GM12865 (cell line): ENCODE measurements at places on chromosomes 3 and 15.

- peak; percentile 16 for DNase-seq
Observed at GRCh38 chr15:46644501-46645481, 1010.0 kb downstream of the SQOR start.

DNA sequence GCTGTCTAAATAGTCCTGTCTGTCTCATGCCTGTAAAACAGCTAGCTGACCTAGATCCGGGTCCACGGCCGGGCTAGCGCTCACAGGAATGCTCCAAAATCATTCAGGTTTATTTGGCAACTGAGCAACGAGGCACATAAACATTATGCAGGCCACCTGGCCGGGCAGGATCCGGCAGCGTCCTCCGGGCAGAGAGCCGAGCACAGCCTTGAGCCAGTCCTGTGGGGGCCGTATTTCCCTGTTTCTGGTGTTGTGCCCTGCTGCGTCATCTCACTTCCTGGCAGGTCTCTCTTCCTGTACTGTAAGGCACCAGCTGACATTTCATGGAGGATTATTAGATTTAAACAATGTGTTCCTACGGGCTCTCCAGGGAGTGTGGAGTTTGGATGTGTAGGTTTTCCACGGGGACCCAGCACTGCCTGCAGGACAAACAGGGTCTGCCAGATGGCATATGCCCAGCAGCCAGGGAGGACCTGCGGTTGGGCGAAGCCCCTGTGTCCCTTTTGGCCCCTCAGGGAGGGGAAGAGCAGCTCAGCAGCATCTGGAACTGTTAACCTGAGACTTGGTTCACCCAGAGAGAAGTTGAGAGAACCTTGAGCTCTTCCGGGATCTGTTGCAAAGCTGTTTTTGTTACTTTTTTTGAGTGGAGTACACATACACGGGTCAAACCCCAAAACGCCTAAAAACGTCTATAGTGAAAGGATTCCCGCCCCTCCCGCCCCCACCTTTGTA is 16.6 kb upstream of the LRRK1 start:
- peak; percentile 34 for DNase-seq

GRCh38 chr3:81884791-81885190 is 123.3 kb upstream of the GBE1 start:
- DNase-seq: no peak

DNA sequence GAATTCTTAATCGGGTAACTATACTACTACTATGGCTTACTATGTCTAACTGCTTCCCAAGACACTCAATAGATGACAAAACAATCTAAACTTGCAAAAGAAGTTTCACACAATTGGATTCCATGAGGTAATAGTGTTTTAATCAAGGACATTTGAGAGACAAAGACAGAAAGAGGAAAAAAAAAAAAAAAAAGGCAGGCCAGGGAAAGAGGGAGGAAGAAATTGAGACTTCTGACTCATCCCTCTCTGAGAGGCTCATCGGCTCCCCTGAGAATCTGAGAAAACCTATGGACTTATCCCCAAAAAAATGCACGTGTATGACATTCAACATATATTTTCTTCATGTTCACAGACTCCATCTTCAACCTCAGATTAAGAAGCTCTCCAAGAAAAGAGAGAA is 61.0 kb downstream of the SCAPER start:
- no peak for DNase-seq

GRCh38 chr15:63396152-63396928 is 14.7 kb upstream of the CA12 start:
- no peak for DNase-seq

GRCh38 chr3:120276767-120277166 is 8.3 kb downstream of the GPR156 start:
- no peak for DNase-seq

- peak; percentile 36 for DNase-seq
Observed at GRCh38 chr15:34239151-34239808, 14.5 kb downstream of the EMC4 start.

DNA sequence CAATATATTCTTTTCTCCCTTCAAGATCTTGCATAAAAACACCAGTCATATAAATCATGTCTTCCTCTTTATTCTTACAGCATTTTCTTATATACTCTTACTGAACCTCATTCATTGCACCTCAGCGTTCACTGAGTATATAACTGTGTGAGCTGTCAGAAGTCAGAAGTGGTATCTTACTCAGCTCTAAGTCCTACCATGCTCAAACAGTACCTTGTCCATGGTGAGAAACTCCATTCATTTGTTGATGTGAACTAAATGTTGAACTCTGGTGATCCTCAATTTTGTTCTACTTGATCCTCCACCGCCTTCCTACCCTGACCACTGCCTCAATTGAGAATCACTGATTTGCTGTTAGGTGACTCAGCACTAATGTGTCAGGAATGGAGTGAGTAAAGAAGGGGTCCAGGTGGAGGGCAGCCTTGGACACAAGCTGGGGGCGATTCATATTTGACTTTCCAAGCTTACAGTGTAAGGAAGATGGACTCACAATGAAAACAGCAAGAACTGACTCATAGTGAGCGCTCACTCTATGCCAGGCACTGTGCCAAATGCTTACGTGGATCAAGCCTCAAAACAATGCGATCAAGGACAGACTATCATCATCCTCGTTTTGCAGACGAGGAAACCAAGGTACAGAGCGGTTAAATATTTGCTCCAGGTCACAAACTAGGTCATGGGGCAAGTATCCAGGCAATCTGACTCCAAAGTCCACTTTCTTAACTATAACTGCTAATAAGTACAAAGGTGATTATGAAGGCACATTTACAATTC is 13.5 kb upstream of the ZFYVE19 start:
- DNase-seq: peak; percentile 24

DNA sequence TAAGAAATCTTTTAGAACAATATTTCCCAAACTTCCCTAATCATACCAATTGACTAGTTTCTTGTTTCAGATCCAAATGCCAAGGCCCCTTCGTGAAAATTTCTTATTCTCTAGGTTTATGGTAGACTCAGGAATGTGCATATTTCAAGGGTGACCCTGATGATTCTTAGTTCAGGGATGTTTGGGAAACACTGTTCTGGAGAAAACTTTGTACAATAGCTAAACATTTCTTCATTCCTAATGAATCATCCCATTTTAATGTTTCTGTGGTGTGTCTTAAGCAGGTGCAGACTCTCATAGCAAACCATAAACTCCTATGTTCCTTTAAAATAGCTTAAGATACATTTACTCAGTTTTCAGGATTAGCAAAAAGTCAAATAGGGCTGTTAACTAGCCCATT is 314.5 kb downstream of the TIGIT start:
- DNase-seq: no peak

DNA sequence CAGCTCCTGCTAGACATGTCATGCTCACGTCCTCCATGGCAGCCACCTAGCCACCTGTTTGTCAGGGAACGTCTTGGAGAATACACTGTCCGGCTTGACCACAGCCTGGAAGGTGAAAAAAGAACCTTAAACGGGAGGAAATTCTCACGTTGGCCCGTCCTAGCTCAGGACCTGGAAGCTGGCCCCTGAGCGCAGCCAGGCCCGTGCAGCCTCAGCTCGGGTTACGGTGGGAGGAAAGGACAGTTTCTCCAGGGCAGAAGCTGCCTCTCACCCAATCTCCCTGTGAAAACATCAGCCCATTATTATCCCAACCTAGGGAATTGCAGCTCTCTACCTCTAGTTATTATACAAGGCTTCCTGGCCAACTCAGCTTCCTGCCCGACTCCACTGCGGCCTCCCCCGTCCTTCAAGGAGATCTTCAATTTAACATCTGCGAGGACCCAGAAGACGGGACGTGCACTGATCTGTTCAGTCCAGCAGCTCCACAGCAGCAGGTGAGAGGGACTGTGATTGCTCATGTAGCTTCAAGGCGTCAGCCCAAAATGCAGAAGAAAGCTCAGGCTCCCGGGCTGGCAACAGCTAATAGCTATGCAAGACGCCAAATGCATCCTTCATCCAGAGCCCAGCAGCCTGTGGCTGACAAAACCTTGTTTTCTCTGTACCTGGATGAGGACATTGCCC is 84.7 kb downstream of the ADAMTS17 start:
- DNase-seq: no peak

DNA sequence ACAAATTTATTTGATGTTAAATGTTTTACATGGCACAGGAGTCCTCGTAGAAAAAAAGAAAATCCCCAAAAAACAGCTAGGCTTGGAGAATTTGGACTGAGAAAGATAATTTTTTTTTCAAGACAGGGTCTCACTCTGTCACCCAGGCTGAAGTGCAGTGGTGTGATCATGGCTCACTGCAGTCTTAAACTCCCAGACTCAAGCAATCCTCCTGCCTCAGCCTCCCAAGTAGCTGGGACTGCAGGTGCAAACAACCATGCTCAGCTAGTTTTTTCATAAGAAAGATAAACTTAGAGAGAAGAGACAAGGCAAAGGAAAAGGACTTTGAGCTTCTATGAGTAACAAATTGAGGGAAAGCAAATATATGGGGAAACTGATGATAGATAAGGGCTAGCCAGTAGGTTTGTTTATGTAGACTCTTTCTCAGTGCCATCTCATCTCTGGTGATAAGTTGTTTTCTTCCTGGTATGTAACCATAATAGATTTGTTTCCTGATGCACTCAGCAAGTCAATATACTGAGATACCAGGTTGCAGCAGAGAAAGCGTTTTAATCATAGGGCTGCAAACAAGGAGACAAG is 13.1 kb upstream of the TRMT10C start:
- no peak for DNase-seq

GRCh38 chr3:159796744-159797143 is 191.9 kb upstream of the IL12A start:
- no peak for DNase-seq

DNA sequence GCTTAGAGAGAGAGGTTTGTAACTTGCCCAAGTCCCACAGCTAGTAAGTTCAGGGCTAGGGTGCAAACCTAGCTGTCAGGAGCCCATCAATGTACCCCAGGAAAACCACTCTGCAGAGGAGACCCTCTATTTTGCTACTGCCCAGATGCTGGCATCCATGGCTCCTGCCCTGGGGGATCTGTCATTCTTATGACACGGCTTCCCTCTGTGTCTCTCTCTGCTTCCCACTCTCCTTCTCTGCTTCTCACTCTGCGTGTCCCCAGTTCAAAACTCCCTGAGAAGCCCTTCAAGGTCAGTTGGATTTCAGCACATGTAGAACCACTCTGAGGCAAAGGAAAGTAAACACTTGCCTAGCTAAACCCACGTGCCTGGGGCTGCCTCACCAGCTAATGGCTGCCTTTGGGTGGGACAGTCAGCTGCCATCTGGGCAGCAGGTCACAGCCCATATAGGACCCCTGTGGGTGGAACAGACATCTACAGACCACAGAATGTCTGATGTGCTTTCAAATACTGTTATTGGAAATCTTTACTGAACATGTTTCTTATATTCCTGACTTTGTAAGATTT is 29.4 kb upstream of the SLCO2A1 start:
- no peak for DNase-seq

GRCh38 chr3:11668243-11669235 is 24.8 kb upstream of the VGLL4 start:
- DNase-seq: no peak

- DNase-seq: no peak
Observed at GRCh38 chr3:176974279-176974678, 223.0 kb downstream of the TBL1XR1 start.

DNA sequence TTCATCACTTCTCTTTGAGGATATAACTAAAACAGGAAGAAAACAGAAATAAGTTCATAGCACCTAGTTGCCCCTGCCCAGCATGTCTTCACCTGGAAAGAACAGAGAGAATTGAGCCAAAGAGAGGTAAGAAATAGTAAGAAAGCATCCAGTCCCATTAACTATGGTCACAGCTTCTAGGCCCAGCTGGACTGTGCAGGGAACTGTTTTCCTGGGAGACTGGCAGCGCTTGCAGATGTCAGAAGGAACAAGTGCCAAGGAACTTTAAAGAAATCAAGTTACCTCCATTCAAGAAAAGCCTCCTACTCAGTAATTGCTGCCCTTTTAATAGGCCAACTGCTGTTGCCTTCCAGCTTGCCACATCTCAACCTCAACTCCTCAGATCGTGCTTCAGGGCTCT is 17.8 kb upstream of the CPB1 start:
- DNase-seq: no peak

DNA sequence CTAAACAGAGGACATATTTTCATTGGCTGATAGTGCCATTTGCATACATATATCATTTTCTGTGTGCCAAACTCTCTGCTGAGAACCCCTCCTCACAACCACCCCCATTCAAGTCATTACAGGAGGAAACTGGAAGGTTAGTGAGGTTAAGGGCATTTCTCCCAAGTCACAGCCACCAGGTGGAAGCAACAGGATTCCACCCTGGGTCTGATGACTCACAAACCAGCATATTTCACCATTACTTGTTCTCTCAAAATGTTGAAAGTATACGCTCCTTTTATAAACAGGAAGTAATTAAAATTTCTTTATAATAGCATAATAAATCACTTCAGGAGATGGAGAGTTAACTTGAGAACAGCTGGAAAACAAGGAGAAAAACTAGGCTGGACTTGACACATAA is 398.6 kb upstream of the WNT5A start:
- DNase-seq: no peak

DNA sequence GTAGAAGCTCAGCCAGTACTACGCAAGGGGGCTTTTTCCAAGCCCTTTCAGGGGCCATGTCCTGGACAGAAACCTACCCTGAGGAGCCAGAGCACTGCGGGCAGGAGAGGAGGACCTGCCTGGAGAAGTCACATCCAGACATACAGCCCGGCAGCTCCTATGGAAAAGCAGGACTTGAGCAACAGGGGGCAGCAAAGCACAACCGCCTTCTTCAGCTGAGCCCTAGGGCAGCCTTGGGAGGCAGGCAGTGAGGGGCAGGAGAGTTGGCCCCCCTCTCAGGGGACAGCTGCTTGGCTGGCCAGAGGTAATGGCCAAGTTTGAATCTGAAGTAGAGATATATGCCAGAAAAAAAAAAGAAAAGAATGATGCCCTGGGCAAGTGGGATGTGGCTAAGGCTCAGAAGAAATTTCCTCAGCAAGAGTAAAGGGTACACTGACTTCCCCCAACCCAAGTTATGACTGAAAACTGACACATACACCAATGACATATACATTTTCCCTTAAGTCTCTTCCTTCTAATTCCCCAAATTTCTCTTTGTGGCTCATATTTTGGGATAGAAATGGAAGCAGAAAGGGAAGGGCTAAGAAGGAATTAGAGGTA is 56.9 kb downstream of the CYP19A1 start:
- peak; percentile 65 for DNase-seq

DNA sequence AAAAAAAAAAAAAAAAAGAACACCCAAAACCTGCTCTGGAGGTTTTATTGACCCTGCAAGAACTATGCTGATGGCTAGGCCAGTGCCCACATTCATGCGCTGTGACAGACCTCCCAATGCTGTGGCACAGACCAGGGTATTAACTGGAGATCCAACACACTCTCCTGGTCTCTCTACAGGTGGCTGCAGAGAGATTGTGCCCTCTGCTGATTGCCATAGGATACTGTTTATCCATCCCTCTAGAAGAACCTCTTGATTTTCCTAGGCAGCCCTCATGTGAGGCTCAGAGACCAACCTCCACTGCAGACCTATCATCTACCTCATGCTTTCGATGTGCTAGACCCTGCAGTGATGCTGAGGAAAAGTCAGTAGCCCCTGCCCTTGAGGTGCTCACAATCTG is 125.5 kb upstream of the TRIM42 start:
- no peak for DNase-seq

DNA sequence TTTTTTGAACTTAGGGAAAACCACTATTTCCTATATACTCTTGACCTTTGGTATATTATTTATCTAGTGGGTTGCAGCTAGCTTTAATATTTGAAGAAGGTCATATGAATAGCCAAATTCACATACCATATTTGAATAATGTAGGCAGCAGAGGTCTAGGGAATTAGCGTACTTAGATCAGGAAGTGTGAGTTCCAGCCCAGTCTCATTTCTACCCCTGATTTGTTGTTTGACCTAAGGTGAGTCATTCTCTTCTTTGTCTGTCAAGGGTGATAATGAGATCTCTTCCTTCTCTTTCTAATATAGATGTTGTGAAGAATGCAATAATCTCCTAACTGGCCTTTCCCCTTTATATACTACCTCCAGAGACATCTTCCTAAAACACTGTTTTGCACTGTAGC is 36.6 kb upstream of the ZPLD1 start:
- no peak for DNase-seq
